Activated T-cell treated with anti-CD3 and anti-CD28 coated beads, Interleukin-2, amount 50 U/mL, for 4 hours (primary cell): ENCODE measurements at places on chromosomes 2 and 18.

GRCh38 chr2:11805024-11805423 is 58.6 kb downstream of the LPIN1 start:
- no peak for DNase-seq

DNA sequence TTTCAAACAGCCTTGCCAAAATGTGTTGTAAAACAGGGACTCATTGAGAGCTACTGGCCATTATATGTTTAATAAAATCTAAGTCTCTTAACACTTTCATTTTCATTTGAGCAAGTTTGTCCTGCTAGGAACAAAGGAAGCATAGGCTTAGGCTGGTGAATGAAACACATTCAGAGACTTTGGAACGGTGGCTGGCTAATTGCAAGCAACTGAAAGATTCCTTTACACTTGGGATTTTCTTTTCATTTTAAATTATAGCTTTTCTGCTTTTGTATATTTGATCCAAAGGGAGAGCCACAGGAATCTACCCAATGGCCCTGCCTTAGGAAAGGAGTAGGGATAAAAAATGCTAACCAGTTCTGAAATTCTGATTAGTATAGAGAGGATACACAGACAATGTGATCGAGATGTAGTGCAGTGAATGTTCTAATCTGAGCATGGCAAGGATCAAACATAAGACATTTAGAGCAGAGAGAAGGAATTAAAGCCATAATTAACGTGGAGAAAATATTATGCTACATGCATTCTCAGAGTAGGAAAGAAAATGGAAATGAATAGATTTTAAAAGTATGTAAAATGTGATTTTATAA is 911.4 kb upstream of the SLC39A10 start:
- no peak for DNase-seq

DNA sequence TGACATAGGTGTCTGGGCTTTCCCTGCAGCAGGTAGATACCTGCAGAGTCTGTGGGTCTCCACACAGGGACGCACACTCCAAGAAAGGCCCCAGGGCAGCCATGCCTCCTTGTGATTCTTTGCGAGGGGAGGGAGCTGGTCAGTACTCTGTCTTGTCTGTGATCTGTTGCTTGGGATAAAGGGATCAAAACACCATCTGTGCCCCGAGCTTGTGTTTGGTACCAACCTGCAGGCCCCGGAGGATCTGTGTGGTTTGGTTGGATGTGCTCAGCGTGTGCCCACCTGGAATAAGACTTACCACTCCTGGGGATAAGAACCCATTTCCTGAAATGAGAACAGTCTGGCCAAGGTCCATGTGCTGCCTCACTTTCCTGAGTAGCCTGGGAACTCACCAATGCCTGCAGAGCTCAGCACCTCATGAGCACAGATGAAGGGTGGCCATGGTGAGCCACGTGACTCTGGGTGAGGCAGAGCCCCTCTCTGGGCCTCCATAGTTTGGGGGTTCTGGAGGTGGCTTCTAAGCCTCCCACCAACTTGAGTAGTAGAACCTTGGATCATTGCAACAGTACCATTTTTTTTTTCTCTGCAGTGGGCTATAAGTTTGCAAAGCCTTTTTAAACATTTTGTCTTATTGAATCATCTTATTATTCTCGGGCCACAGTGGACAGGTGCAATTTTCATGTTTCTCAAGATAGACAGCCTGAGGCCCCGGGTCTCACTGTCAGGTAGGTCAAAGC is 134.8 kb downstream of the DDX1 start:
- no peak for DNase-seq

- DNase-seq = no peak
Measured at GRCh38 chr18:69246027-69246426, 154.7 kb upstream of the DOK6 start.

GRCh38 chr2:10889651-10890215 is 22.0 kb upstream of the KCNF1 start:
- DNase-seq = no peak

- DNase-seq = no peak
Measured at GRCh38 chr2:24253303-24253919, 78.6 kb downstream of the FAM228A start.

DNA sequence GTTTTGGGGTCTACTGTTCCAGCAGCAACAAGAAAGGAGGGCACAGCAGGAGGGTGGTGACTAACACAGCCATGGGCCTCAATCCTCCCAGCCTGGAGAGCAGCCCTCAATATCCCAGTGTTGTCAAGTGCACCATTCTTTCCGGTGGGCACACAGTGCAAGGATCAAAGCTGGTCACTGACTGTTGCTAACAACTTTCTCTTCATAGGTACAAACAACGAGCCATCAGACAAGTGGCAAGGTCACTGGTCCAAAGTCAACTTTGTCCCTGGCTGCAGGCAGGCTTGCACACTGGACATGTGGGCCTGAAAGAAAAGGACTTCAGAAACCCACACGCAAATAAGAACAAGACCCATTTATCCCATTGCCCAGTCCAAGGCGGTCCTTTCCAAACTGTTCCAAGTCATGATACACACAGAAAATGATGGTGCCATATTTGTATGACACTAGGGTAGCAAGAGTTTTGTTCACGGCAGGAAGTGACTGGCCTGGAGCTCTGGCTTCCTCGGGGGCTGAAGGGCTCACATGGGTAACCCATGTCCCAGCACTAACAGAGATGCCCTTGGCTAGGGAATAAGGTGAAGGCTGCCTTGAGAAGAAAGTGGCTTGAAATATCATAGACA is 57.0 kb downstream of the KCTD1 start:
- DNase-seq = no peak

DNA sequence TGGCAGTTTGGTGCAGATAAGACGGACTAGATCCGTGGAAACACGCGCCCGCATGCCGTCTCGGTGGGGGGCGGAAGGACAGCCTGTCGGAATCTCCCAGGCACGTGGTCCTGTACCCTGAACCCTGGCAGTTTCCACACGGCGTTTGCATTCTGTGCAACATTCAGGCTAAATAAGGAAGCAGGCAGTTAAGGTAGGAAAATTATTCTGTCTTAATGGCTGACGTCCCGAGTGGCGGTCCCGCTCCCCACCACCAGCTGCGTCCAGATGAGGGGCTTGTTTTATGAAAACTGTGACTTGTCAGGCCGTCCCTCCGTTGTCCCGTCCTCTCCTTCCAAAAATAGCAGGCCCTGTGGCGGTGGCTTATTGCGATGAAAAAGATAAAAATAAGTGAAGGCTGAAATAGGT is 120.2 kb downstream of the NFATC1 start:
- DNase-seq = no peak

DNA sequence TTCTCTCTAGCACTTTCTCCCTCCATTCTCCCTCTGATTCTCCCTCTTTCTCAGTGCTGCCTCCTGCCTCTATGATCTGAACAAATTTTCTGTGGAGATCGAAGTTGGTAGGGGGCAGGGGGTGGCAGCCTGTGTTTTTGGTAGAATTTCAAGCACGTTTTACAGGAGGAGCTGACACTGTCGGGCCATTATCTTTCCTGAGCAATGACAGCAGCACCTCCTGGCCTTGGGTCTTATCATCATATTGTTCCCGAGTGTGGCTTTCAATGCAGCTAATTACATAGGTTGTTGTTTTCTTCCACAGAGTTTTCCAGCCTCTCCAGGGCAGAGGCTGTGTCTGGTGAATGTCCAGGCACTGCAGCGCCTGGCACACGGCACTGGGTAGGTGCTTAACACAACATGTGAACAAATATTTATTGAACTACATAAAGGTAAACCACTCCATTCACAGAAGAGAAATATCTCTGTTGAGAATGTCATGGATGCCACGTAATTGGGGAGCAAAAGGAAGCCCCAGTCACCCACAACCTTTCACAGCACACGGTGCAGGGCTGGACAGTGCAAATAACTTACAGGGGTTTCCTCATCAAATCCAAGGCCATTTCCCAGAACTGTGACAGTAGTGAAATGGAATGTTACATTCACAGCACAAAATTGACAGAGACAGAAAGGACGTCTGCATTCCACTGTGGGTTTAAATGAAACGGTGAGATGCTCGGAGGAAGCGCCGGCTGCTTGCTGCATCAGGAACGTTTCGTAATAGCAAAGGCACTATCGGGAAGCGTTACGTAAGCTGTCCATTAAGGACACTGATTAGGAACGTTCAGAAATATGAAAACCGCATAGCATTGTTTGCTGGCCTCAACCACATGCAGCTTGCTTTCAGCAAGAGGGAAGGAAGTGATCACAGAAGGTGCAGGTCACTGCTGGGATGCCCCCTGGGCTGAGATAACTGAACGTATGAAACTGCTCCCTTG is 6.5 kb upstream of the KCNG2 start:
- DNase-seq = no peak

GRCh38 chr2:48205137-48205798 is 299.0 kb upstream of the FBXO11 start:
- DNase-seq = no peak

- no peak for DNase-seq
Measured at GRCh38 chr2:162537651-162538050, 193.7 kb downstream of the GCA start.

GRCh38 chr2:155525199-155525598 is 807.3 kb downstream of the NR4A2 start:
- no peak for DNase-seq

GRCh38 chr2:7725850-7726242 is 808.6 kb downstream of the RNF144A start:
- DNase-seq = no peak

DNA sequence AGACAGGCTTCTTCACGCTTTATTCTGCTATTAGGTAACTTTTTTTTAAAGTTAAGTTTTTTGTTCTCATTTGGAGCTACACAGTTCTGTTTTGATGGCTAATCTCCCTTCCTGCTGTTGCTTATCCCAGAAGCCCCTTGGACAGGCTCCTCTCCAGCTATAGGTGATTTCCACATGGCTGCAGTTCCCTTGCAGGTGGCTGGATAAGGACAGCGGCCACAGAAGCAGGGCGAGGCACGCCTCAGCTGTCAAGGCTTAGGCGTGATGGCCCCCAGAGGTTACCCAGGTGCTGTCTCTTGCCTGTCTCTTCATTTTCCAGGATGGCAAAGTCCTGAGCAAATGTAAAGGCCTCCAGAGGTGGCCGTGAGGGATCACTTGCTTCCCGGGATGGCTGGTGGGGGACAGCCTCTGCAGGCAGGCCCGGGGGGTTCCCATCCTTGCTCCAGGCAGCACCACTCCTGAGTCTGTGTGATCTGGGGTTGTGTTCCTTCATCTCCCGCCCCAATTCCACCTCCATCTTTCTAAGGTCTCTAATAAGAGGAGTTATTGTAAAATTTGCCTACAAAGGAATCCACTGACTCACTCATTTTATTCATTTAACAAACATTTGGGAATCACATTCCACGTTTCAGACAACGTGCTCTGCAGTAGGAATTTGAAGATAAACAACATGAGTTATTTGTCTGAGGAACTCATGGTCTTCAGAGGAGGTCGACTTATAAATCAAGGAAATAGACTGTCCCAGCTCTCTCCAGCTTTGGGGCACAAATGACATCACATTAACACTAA is 53.4 kb downstream of the NAPG start:
- no peak for DNase-seq

DNA sequence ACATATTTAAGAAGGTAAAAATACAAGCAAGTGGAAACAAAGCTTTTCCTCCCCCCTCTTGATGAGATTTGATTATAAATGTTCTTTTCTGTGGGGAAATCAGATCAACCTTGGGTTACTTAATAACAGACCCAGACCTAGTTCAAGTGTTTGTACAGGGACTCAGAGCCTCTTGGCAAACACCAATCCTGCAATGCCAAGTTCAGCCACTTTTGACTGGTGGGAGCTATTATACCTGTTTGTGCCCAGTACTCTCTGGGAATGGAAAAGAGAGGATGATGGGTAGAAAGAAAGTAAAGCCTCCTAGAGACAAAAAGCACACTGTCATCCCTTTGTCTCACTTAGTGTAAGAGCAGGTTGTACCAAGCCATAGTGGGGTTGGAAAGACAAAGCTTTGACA is 63.8 kb upstream of the EPHA4 start:
- no peak for DNase-seq

- DNase-seq = no peak
Measured at GRCh38 chr2:98568161-98568956, 40.0 kb downstream of the COA5 start.

GRCh38 chr2:165456027-165456426 is 13.5 kb upstream of the CSRNP3 start:
- no peak for DNase-seq

DNA sequence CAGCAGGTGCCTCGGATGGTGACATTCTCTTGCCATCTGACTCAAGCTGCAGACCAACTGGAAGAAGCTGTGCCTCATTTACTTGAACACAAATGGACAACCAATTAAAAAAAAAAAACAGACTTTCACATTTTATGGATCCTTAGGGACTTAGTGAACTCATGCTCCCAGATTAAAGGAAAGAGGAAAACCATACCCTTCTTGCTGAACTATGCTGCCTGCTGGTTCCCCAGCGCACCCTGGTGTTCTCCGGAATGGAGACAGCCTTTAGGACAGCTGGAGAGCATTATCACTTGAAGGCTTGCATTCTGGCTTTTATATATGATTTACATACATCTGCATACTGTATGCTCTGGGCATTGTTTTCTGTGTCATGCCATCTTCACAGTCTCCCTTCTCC is 370.7 kb downstream of the SLC4A3 start:
- no peak for DNase-seq

DNA sequence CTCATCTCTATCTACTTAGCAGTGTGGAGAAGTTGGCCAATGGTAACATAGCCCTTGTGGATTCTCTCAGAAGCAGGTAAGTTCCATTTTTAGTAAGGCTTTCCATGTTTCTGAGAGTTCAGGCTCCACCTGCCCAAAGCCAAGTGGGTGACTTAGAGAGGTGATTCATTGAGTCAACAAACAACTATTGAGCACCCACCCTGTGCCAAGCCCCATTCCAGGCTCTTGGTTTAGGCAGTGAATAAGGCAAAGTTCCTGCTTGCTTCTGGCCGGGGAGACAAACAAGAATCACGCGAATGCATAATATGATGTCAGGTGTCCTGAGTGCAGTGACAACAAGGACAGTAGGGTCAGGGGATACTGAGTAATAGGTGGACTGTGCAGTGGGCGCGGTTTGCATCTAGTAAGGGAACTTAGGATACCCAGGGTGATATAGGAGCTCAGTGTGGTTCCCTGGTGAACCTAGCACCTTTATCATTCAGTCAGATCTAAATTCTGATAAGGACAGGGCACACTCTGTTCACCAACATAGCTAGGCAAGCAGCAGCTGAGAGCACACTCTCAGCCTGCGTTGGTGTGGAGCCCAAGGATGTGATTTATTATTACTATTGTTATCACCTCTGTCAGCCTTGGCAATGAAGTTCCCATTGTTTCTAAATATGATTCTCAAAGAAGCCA is 31.7 kb upstream of the KCTD1 start:
- no peak for DNase-seq

DNA sequence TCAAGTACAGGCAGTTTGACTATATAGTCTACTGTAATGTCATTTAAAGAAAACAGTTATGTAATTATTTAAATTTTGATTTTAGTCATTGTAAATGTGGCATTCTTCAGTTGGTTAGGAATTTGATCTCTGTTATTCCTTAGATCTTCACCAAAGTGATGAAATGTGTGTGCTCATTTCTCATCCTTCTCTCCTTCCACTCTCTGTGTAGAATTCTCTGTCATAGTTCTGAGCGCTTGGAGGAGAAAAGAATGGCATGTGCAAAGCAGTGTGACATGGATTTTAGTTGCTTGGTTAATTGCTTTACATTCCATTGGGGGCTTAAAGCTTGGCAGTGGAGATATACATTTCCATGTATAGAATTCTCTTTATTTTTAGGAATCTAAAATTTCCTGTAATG is 14.8 kb downstream of the PIK3C3 start:
- DNase-seq = no peak

- DNase-seq = peak; percentile 67
Measured at GRCh38 chr2:100427627-100428258, 10.3 kb upstream of the CHST10 start.

- DNase-seq = no peak
Measured at GRCh38 chr2:21282515-21282898, 158.7 kb downstream of the TDRD15 start.
